ENCODE measurements at places on chromosomes 13 and 19. TPM values are rescaled to one million over a fixed set of nuclear protein-coding genes. Genes with fewer than 3 reads are reported as not detected.
A peak's percentile ranks its signal among the peaks of the same experiment; 100 is the strongest.

DNA sequence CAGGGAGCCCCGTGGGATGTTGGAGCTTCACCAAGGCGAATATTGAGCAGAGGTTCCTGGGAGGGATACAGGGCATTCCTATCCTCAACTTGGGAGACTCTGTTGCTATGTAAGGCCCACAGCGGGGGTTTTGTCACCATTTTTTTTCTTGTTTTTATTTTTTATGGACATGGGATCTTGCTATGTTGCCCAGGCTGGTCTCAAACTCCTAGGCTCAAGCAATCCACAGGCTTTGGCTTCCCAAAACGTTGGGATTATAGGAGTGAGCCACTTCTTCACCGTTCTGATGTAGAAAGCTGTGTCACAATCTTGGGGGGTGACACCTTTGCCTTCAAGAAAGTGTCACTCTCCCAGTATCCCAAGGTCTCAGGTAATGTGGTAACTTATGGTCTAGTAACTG, 2.6 kb downstream of the DLL3 start:
- peaks cover 66% of the 10 kb centered on the region for H3K27me3 ChIP-seq
- no peak overlapping the region for H3K27ac ChIP-seq

- no peak for DNase-seq
- H3K4me3 ChIP-seq: no peak overlapping the region
- H3K4me1 ChIP-seq: peaks cover 14% of the 10 kb centered on the region
- no peaks in the 10 kb centered on the region for H3K27me3 ChIP-seq
These were observed 3.3 kb upstream of the NUDT19 start for GRCh38 chr19:32688311-32688710.

- H3K4me3 ChIP-seq: no peak overlapping the region
- peaks cover 58% of the 10 kb centered on the region for H3K4me1 ChIP-seq
These were observed 26.3 kb downstream of the SIPA1L3 start for GRCh38 chr19:37932985-37933936.

GRCh38 chr13:27917121-27917947, 2.5 kb upstream of the PDX1 start:
- DNase-seq: no peak
- no peak overlapping the region for H3K4me3 ChIP-seq
- peaks cover 100% of the 10 kb centered on the region for H3K27me3 ChIP-seq
- H3K27ac ChIP-seq: no peak overlapping the region
- H3K4me1 ChIP-seq: peaks cover 44% of the 10 kb centered on the region

DNA sequence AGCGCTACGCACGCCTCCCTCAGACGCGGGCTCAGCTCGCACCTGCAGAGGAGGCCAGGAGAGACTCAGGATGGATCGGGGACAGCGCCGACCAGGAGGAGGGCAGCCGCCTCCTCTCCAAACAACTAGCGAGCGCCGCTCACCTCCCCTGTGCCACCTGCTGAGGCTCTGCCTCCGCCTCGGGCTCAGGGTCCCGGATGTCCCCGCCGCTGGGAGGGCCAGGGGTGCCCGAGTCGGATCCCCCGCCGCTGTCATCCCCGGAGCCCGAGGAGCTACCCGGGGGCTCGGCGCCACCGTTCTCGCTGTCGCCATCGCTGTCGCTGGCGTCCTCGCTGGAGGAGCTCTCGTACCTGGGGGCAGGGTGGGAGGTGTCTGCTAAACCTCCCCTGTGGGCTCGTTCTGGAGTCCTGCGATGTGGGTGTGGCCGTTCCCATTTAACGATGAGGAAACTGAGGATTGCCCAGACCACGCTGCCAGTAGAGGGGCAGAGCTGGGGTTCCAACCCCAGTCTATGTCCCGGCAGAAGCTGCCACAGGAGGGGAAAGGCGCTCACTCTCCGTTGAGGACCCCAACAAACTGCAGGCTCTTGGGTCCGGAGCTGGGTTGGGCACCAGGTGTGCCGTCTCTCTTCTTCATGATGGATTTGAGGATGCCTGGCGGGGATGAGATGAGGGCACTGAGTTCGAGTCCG, 9.2 kb downstream of the KANK3 start:
- peaks cover 3% of the 10 kb centered on the region for H3K36me3 ChIP-seq

GRCh38 chr13:105804561-105805190, 730.8 kb downstream of the EFNB2 start:
- H3K27ac ChIP-seq: no peak overlapping the region
- H3K4me1 ChIP-seq: no peaks in the 10 kb centered on the region
- no peak overlapping the region for H3K4me3 ChIP-seq
- no peaks in the 10 kb centered on the region for H3K36me3 ChIP-seq
- H3K27me3 ChIP-seq: no peaks in the 10 kb centered on the region

- H3K36me3 ChIP-seq: no peaks in the 10 kb centered on the region
- DNase-seq: no peak
- H3K27me3 ChIP-seq: no peaks in the 10 kb centered on the region
- no peak overlapping the region for H3K27ac ChIP-seq
- no peak overlapping the region for H3K4me3 ChIP-seq
These were observed 4.7 kb downstream of the CSNK1A1L start for GRCh38 chr13:37100731-37101130.

DNA sequence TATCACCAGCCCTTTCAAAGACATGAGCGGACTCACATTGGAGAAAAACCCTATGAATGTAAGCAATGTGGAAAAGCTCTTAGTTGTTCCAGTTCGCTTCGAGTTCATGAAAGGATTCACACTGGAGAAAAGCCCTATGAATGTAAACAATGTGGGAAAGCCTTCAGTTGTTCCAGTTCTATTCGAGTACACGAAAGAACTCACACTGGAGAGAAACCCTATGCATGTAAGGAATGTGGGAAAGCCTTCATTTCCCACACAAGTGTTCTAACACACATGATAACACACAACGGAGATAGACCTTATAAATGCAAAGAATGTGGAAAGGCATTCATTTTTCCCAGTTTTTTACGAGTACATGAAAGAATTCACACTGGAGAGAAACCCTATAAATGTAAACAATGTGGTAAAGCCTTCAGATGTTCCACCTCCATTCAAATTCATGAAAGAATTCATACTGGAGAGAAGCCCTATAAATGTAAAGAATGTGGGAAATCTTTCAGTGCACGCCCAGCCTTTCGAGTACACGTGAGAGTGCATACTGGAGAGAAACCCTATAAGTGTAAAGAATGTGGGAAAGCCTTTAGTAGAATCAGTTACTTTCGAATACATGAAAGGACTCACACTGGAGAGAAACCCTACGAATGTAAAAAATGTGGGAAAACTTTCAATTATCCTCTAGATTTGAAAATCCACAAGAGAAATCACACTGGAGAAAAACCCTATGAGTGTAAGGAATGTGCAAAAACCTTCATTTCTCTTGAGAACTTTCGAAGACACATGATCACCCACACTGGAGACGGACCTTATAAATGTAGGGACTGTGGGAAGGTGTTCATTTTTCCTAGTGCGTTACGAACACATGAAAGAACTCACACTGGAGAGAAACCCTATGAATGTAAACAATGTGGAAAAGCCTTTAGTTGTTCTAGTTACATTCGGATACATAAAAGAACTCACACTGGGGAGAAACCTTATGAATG, 17.6 kb downstream of the ZNF791 start:
- H3K27ac ChIP-seq: no peak overlapping the region
- no peak overlapping the region for H3K4me3 ChIP-seq
- H3K4me1 ChIP-seq: peaks cover 3% of the 10 kb centered on the region
- no peaks in the 10 kb centered on the region for H3K27me3 ChIP-seq
- peaks cover 19% of the 10 kb centered on the region for H3K36me3 ChIP-seq

GRCh38 chr19:12092956-12093355, 28.4 kb downstream of the ZNF844 start:
- peak overlapping the region; percentile 81 for H3K27ac ChIP-seq
- H3K27me3 ChIP-seq: no peaks in the 10 kb centered on the region
- H3K4me3 ChIP-seq: peak overlapping the region; percentile 54
- no peaks in the 10 kb centered on the region for H3K36me3 ChIP-seq

DNA sequence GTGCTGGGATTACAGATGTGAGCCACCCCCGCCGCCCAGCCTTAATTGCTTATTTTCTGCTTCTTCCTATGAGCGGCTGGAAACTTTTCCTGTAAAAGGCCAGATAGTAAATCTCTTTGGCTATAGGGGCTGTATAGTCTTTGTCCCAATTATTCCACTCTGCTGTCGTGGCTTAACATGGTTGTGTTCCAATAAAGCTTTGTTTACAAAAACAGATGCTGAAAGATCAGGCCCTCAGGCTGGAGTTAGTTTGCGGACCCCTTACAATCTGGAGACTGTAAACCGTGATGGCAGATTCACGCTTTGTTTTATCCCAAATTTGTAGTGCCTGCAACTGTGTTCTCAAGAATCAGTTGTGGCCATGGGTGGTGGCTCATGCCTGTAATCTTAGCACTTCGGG, 10.7 kb downstream of the KCNC3 start:
- no peak for DNase-seq
- H3K27me3 ChIP-seq: peaks cover 25% of the 10 kb centered on the region
- no peak overlapping the region for H3K4me3 ChIP-seq
- H3K36me3 ChIP-seq: no peaks in the 10 kb centered on the region
- no peak overlapping the region for H3K27ac ChIP-seq
- peaks cover 3% of the 10 kb centered on the region for H3K4me1 ChIP-seq

GRCh38 chr13:41788552-41788951, 172.4 kb downstream of the VWA8 start:
- no peaks in the 10 kb centered on the region for H3K36me3 ChIP-seq
- no peak overlapping the region for H3K27ac ChIP-seq
- H3K4me3 ChIP-seq: no peak overlapping the region

DNA sequence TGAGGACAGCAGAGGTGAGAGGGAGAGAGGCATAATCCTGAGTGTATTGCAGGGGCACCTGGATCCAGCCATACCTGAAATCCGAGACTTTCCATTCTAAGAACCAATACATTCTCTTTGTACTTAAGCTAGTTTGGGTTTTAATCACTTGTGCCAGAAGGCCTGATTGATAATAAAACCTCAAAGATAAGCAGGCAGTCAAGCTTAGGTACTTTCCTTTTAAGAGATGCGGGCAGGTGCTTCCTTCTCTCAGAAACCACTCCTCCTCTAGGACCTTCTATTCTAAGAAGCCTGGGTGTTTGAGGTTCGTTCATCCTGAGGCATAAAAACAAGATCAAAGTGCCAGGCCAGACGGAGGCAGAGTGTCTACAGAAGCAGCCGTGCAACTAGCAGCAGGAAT, 22.2 kb downstream of the FAM187B start:
- H3K27ac ChIP-seq: peak overlapping the region; percentile 75
- no peak for DNase-seq
- peaks cover 67% of the 10 kb centered on the region for H3K4me1 ChIP-seq
- no peaks in the 10 kb centered on the region for H3K27me3 ChIP-seq

GRCh38 chr13:44453881-44454280, 80.3 kb downstream of the SERP2 start:
- peaks cover 8% of the 10 kb centered on the region for H3K4me1 ChIP-seq
- no peaks in the 10 kb centered on the region for H3K27me3 ChIP-seq
- no peak overlapping the region for H3K27ac ChIP-seq

DNA sequence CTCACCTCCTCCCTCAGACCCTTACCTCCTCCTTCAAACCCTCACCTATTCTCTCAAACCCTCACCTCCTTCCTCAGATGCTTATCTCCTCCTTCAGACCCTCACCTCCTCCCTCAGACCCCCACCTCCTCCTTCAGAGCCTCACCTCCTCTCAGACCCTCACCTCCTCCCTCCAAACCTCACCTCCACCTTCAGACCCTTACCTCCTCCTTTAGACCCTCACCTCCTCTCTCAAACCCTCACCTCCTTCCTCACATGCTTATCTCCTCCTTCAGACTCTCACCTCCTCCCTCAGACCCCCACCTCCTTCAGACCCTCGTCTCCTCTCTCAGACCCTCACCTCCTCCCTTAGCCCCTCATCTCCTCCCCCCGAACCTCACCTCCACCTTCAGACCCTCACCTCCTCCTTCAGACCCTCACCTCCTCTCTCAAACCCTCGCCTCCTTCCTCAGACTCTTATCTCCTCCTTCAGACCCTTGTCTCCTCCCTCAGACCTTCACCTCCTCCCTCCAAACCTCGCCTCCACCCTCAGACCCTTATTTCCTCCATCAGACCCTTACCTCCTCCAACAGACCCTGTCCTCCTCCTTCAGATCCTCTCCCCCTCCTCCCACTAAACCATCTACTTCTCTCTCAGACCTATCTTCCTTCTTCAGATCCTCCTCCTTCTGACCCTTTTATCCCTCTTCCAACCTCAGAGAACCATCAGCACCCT, 2.5 kb upstream of the BCL3 start:
- no peaks in the 10 kb centered on the region for H3K27me3 ChIP-seq
- DNase-seq: no peak
- H3K36me3 ChIP-seq: no peaks in the 10 kb centered on the region
- H3K4me3 ChIP-seq: no peak overlapping the region
- peak overlapping the region; percentile 97 for H3K27ac ChIP-seq

DNA sequence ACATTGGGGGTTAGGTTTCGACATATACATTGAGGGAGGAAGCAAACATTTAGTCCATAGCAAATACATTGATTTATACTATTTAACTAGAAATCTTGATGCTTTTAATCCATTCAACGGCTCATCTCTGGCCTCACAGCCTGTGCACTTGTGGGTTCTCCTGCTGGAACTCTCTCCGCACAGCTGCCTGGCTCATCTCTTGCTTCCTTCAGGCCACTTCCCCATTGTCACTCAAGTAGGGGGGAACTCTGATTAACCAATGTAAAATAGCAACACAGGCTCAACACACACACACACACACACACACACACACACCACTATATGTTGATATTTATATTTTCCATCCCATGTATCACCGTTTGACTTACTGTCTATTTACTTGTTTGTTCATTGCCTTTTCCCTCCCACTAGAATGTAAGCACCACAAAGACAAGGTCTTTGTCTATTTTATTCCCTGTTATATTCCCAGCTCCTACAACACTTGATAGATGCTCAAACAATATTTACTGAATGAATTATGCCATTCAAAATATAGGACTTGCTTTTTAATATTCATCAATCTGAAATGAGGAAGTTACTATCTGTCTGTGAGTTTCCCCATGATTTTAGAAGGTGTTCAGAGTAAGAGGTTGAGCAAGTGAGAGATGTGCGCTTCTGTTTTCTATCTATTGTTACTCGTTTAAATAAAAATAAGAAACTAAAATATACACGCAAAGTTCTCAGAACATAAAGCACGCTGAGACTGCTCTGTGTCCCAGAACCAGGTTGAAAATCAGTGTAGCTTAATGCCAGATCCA, 29.8 kb upstream of the PABPC3 start:
- no peak overlapping the region for H3K27ac ChIP-seq
- no peaks in the 10 kb centered on the region for H3K36me3 ChIP-seq
- H3K4me3 ChIP-seq: no peak overlapping the region
- H3K4me1 ChIP-seq: no peaks in the 10 kb centered on the region
- no peaks in the 10 kb centered on the region for H3K27me3 ChIP-seq
- no peak for DNase-seq

DNA sequence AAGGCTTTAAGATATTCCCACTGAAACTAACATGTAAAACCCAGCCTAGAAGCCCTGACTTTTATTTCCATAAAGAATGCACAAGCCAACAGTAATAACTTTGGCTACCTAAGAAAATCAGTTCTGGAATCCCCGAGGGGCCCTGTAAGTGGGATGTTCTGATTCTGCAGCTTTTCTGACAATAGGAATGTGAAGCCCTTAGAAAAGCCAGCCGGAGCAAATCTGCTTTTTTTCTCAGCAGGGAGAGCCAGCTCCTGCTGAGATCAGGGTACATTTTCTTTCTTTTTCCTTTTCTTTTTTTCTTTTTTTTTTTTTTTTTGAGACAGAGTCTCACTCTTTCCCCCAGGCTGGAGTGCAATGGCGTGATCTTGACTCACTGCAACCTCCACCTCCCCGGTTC, 8.0 kb upstream of the GARRE1 start:
- no peak overlapping the region for H3K4me3 ChIP-seq
- no peaks in the 10 kb centered on the region for H3K36me3 ChIP-seq
- no peaks in the 10 kb centered on the region for H3K4me1 ChIP-seq
- H3K27ac ChIP-seq: no peak overlapping the region

The WDR88 gene
- not detected for polyA plus RNA-seq

The PEX11G gene
- 4.0 TPM for polyA plus RNA-seq

The LIM2 gene
- polyA plus RNA-seq: not detected

The GJA3 gene
- 0.24 TPM for polyA plus RNA-seq

The ZNF600 gene
- polyA plus RNA-seq: 20.4 TPM

The PNMA8A gene
- 0.13 TPM for polyA plus RNA-seq
